Common myeloid progenitor, CD34-positive (primary cell): ENCODE measurements at places on chromosomes 2 and 18.

DNA sequence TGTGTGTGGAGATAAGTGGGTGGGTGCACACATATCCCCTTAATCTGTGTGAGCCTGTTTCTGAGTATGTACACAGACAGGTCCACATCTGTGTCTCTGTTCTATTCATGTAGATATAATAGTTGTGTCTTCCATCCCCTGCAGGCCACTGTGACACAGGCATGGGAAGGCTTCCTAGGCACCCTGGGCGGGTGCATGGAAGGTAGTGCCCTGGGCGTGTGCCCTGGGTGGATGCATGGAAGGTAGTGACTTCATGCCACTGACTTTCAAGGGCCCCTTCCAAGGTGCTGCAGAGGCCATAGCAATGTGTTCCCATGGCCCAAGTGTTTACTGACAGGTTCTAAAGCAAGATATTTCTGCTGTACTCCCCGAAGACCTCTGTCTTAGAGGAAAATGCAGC is 462.5 kb upstream of the HS6ST1 start:
- DNase-seq, result no peak

DNA sequence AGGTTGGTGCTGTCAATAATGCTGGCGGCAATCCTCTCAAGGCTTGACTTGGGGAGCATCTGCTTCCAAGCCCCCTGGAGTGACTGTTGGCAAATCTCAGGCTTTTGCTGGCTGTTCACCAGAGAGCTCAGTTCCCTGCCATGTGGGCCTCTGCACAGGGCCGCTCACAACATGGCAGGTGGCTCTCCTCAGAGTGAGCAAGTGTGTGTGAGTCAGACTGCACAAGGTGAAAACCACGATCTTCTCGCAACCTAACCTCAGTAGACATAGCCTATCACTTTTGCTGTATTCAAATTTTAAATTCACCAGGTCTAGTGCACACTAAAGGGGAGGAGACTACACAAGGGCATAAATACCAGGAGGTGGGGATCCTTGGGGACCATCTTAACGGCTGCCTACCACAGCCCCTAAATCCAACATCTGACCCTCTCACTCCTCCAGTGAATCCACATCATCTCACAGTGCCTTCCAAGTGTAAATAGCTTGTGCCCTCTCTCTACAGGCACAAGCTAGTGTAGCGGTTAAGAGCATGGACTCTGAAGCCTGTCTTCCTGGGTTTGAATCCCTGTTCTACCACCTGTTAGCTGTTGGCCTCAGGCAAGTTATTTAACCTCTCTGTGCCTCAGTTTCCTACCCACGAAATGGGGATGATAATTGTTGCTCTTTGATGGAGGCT is 187.7 kb upstream of the CXCR4 start:
- peak; percentile 35 for DNase-seq

- no peak for DNase-seq
Observed at GRCh38 chr2:151049746-151050145, 211.9 kb downstream of the RBM43 start.

GRCh38 chr18:23718243-23718720 is 29.0 kb downstream of the LAMA3 start:
- DNase-seq, result no peak

DNA sequence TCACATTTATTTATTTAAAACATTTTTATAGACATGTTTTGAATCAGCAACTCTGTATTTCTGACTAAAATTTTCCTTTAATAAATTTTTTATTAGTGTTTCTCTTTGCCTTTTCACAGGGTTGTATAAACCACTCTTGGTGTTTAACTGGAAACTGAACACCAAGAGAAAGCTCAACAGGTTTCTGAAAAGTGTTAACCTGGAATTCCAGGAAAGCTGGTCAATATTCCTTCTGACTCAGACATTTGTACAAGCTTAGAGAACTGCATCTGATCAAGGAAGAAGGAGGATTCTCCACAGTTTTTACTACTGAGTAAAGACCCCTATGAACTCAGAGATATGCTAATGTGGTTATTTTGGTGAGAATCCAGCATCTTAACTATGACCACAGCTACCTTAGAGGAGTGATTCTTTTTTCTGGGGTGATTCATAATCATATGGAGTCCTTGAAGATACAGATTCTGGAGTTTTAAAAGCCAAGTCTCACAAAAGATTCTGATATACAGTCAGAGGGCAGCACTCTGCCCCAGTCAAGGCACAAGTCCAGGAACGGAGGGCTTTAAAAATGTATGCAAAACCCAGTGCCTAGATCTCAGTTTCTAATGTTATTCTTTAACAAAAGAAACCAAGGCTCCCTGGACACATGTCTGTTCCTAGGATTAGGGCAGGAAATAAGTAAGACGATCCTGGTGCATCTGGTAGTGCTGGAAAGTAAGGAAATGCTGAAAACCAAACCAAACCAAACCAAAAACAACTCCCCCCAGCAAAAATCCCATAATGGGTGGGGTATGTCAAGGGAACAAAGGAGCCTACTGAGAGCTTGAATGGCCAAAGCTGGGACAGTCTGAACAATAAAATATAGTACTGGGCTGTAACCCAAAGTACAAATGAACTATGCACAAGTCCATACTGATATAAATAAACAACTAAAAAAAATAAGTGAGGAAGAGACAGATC is 85.1 kb upstream of the FZD5 start:
- no peak for DNase-seq

- no peak for DNase-seq
Observed at GRCh38 chr2:169647496-169647895, 46.7 kb downstream of the CFAP210 start.

- no peak for DNase-seq
Observed at GRCh38 chr2:226601881-226602662, 197.5 kb downstream of the IRS1 start.

GRCh38 chr2:213566846-213567245 is 282.6 kb downstream of the SPAG16 start:
- no peak for DNase-seq

DNA sequence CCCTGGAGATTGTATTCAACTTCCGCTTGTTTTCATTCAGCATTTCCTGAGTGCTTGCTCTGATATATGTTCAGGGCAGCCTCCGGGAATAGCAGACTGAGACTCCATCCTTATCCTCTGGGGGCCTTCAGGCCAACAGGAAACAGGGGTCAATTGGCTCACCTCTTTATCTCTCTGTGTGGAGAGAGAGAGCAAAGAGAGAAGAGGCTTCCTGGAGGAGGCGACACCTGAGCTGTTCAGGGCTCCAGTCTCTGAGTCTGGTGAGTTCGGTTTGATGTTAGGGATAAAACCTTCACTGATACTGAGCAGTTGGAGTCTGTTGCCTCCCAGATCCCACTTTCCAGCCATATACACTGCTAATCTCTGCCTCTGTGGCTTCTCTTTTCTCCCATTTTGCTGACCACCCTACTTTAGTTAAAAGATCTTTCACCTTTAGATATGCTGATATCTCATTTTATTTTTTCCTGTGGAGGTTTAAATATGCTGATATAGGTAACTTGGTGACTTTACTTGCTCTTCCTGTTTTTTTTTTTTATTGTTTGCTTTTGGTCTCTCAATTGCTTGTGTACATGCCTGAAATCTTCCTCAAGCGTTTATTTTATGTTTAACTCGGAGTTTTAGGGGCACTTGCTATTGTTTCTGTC is 56.9 kb downstream of the KCNS3 start:
- no peak for DNase-seq

DNA sequence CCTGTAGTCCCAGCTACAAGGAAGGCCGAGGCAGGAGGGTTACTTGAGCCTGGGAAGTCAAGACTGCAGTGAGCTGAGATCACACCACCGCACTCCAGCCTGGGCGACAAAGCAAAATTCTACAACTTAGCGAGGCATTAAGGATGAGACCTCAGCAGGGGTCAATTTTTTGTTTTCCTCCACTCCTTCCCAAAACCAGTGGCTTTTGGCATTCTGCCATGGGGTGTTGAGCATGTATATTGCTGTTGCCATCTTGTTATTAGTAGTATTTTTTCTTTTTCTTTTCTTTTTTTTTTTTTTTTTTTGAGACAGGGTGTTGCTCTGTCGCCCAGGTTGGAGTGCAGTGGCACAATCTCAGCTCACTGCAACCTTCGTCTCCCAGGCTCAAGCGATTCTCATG is 8.9 kb upstream of the GIGYF2 start:
- no peak for DNase-seq
